Daoy (cell line): ENCODE measurements at places on chromosomes 5 and 9. TPM values are rescaled to one million over a fixed set of nuclear protein-coding genes. Genes with fewer than 3 reads are reported as not detected.

LCN2 gene
- not detected in 2 replicates for total RNA-seq

PCDHB2 gene
- total RNA-seq, result 12.1 and 22.4 TPM in 2 replicates

TXNDC15 gene
- 62.2 and 64.4 TPM in 2 replicates for total RNA-seq

CENPP gene
- 7.6 and 12.7 TPM in 2 replicates for total RNA-seq

SPATA6L gene
- 1.0 and 3.1 TPM in 2 replicates for total RNA-seq

RORB gene
- total RNA-seq, result 2.9 and 3.5 TPM in 2 replicates

DNA sequence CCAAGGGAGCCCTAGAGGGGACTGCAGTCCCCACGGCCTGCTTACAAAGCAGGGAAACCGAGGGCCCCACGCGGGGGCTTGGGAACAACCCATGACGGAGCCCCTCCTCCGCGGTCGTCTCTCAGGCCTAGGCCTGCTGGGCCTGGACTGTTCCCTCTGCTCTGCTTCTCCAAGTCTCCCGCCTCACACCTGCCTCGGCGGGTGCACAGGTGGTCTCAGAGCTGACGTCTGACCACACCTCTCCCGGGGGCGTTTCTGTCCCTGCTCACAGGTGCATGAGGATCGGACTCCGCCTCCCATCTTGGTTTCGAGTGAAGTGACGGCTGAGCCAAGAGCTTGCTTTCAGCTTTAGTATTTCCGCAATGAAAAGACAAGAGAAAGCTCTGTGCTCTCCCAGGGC is 72.1 kb downstream of the MRPL36 start:
- no peak for DNase-seq

DNA sequence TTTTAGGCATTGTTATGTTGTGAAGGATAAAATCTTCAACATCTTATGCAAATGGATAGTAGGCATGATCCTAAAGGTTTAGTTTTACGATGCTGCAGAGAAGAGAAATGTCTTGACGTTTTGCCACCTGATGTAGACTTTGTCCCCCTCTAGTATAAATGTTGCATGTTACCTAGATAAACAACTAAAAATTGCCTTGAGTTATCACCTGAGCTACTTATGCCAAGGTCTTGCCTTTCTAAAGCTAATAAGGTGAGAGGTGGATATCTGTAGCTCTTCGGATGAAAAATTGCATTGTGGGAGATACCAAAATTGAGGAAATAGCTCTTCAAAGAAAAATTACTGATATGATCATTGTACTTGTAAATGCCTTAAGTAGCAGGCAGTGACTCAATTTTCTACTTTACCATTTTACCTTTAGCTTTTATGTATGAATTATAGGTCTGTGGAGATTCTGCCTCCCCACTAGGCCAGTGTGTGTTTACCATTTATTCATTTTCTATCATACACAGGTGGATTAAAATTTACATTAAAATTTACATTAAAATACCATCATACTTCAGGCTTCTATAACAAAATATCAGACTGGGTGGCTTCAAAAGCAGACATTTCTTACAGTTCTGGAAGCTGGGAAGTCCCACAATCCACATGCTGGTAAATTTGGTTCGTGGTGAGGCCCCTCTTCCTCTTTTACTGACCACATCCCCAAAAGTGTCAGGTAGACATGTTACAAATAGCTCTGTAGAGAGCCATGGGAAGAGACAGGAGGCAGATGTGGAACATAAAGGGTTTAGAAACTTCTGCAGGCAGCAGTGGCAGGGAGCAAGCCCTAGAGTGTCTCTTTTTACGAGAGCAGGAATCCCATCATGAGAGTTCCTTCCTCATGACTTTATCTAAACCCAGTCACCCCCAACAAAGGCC is 100.7 kb upstream of the ERBIN start:
- DNase-seq, result no peak

DNA sequence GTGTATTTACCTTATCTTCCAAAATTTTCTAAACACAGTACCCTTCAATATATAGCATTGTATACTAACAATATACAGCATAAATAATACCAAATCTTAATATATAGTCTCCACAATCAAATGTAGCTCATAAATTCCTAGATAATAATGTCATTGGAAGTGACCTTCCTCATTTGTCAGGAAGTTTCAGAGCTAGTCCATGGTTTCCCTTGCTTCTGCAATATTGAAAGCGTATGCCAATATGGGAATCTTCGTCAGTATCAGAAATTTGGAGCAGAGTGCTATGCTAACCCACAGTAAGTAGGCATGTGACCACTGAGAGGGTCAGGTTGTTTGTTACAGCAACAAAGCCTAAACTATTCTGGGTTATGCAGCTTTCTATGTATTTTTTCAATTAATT is 774.9 kb upstream of the CDH10 start:
- DNase-seq, result no peak

- DNase-seq, result no peak
Measured at GRCh38 chr5:42168091-42168670, 243.1 kb downstream of the FBXO4 start.

- DNase-seq, result peak; percentile 90
Measured at GRCh38 chr5:124741711-124742496, 4.5 kb downstream of the ZNF608 start.

- DNase-seq, result no peak
Measured at GRCh38 chr9:123789554-123790292, 140.2 kb downstream of the DENND1A start.

GRCh38 chr9:18606846-18607245 is 132.9 kb downstream of the ADAMTSL1 start:
- peak; percentile 9 for DNase-seq

- peak; percentile 13 for DNase-seq
Measured at GRCh38 chr5:58133631-58134296, 326.1 kb downstream of the PLK2 start.

- DNase-seq, result no peak
Measured at GRCh38 chr5:105840800-105841199, 1829.9 kb downstream of the EFNA5 start.
